ENCODE measurements at places on chromosomes 2 and 18.

GRCh38 chr2:143241403-143242088, 112.3 kb downstream of the ARHGAP15 start:
- DNase-seq, result no peak

DNA sequence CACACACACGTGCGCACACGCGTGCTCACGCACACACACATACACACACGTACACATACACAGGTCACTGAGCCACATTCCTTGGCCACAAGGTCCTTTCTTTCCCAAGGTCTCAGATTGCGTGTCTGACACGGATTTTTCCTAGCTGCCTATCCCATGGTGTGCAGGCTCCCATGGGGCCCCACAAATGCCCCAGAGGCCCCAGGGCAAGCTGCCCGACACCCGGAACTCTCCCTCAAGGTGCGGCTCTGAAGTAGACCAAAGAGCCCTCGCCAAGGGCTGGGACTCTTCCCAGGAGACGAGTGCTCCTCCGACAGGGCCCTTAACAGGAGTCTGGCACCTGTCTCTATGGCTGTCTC, 46.7 kb downstream of the SDC1 start:
- no peak for DNase-seq

DNA sequence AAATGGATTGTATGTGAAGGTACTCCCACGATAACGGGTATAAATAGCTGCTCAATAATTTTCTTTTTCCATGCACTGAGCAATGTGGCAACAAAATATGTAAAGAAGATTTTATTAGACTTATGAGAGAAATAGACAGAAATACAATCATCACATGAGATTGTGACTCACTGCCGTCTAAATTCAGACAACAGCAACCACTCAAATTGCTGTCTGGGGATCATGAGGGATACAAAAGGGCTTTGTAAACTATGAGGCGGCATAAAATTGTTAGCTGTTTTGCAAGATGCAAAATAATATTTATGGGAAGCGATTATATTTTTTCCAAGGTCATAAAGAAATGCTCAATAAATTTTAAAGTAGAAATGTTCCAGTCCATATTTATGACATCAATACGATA, 259.1 kb upstream of the AGAP1 start:
- DNase-seq, result no peak

- no peak for DNase-seq
Measured at GRCh38 chr18:23279931-23280330, 144.6 kb downstream of the CABLES1 start.

DNA sequence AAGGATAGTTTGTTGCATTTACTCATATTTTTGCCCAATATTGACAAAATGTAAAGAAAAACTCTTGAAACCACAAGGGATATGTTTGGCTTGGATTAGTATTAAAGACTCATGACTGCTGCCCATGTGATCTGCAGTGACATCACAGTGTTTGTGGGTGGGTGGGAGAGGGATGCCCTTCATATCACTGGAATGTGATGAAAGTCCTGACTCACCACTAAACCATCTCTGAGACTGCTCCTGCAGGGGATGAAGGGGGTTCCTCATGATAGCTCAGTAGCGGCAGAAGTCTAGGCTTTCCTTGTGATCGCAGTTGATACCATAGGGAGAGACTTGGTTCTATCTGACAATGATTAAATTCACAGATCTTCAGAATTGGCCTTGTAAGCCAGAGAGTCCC, 451.2 kb downstream of the CNTNAP5 start:
- no peak for DNase-seq

DNA sequence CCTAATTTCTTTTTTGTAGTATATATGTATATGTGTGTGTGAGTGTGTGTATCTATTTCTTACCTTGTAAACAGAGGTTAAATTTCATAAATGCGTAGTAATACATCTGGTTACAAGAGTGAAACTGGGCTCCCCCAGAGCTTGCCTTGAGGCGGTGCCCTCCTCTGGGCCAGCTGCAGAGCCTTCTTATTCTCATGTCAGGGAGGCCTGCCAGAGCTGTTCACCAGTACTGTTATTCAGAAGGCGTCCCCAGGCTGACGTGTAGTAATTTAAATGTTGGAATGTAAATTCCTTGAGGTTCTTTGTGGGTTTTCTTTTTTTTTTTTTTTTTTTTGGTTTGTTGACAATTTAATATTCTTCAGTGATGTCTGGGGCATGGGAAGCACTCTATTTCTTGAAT, 11.2 kb downstream of the COPS8 start:
- DNase-seq, result no peak

DNA sequence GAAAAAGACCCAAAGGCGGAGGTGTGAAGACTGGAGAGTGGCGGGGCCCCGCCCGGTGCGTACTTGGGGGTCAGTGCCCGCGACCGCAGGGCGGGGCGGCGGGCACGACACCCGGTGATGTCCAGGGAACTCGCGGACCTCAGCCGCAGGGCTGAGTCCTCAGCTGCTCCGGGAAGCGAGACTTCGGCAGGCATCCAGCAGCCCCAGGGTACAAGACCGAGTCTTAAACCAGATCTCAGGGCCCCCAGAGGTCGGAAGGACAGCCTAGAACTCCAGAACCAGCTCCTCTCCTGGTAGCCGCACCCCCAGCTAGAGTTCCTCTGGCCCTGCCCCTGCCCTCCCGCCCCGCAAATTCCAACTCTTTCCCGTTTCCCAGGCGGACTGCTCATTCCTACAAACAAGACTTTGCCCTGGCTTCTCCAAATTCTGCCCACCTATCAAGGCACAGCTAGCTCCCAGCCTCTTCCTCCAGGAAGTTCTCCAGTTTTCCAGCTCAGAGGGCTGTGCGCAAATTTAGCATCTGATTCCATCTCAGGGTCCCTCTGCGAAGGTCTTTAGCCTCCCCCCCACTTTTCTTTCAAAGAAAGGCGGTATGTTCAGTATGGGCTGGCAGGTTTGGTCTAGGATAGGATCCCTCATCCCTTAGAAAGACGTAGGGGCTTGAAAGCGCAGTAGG, 26.0 kb upstream of the NOTO start:
- DNase-seq, result no peak

DNA sequence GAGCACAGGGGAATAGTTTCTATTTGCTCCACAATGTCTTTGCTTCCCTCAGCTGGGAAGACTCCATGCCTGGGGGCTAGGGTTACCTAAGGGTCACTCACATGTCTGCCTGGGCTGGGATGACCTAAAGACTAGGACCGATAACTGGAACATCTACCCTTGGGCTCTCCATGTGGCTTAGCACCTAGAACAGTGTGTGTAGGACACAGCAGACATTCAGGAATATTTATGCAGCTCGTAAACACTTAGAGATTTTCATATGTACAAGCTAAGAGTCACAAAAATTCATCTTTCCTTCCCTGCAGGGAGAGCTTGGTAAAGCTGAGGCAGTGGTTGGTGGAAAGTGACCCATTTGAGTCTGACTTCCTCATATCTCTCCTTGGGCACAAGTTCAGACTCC, 55.8 kb downstream of the FBLN7 start:
- DNase-seq, result no peak

- DNase-seq, result no peak
Measured at GRCh38 chr2:68889021-68889420, 17.8 kb upstream of the BMP10 start.

DNA sequence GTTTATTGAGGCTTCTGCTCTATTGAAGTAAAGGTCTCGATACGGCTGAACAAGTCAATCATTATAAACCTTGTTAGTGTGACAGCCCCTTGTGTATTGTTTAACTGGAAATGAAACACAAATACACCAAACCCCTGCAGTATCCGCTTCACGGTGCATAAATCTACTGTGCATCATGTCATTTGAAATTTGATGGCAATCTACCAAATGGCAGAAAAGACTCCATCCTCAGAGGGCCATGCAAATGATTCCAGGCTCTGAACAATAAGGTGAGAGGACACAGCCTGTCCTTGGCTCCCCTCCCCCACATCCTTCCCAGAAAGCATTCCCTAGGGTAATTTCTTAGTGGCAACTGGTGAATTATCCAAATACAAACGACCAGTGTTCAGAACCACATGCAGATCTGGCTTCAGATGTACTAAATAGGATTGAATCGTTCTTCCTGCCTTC, 80.6 kb downstream of the ADCYAP1 start:
- DNase-seq, result no peak

DNA sequence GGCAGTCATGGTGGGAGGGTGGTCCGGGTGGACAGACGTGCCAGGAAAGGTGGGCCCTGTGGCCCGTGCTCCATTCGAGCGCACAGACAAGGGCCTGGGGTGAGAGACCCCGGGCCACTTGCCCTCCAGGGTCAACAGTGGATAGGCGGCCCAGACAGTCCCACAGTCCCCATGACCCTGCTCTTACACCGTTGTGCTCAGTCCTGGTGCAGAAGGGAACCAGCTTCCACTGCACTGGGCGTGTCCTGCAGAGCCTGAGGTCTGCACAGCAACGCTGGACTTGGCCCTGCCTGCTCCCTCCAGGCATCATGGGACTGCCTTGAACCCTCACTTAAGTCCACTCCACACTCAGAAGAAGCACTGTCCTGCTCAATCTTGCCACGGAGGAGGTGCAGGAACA, 52.0 kb downstream of the PXDN start:
- no peak for DNase-seq

GRCh38 chr2:239391286-239392071, 9.3 kb downstream of the HDAC4 start:
- no peak for DNase-seq

GRCh38 chr18:68035774-68036522, 519.4 kb upstream of the DSEL start:
- no peak for DNase-seq

DNA sequence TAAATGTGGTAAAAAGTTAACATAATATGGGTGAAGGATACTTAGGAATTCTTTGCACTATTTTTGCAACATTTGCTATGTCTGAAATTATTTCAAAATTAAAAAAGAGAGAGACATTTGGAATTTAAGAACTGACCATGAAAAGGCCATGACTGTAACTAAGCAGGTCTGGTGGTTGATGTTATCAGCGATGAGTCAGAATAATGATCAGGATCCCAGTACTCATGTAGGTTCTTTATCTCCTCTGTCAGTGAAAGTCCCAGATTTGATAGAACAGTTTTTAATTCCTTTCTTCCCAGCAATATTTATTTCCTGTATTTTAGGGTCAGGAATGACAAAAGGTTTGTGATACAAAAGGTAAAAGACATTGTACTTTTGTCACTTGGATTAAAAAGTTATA, 242.4 kb upstream of the ZNF521 start:
- no peak for DNase-seq

- DNase-seq, result no peak
Measured at GRCh38 chr2:26725521-26725820, 32.9 kb downstream of the KCNK3 start.

DNA sequence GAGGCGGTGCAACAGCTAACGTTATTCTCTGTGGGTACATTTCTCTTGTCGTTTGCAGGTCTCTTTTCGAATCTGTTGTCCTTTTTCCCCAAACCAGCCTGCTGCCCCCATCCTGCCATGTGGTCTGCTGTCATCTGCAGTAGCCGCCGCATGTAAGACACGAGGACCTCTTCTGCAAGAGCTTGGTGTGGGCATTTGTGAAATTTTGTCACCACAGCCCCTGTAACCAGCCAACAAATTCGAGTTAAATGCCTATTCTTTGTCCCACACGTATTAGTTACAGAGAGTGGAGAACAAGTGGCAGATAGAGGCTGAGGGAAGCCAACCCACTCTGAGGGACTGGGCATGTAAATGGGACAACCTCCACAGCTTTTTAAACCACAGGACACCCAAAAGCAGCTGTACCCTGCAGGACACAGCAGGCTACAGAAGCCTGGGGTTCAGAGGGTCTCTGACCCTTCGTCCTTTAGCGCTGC, 35.0 kb downstream of the ITGA6 start:
- no peak for DNase-seq

GRCh38 chr18:69951182-69951581, 3.5 kb upstream of the CD226 start:
- no peak for DNase-seq

DNA sequence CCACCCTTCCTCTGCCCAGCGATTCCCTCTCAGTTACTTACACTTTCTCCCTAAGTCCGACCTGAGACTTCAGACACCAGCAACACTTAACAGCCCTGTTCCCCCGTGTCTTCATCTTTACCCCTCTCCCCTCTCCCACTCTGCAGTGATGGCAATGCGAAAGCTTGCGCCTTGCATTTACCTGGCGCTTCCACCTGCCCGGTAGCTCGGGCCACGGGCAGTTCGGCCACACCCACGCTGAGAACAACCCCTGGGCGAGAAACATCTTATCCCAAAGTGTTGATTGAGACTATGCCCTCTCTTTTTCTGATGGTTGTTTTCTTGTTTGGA, 558 bp downstream of the DNAJC10 start:
- no peak for DNase-seq

DNA sequence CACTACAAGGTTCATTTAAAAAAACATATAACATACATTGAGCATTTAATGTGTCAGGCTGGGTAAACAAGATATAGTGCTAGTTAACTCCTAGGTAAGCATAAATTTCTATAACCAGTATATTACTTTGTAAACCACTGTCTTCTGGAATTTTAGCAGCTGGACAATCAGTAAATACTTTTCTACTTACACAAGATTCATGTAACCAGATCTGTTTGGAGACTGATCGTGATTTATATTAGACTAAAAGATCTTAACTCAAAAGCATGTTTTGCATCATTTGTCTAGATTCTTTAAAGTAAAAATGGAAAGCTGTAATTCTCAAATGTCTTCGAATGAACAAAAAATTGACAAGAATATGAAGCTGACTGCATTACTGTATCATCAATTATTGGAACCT, 941 bp upstream of the SGO2 start:
- no peak for DNase-seq

DNA sequence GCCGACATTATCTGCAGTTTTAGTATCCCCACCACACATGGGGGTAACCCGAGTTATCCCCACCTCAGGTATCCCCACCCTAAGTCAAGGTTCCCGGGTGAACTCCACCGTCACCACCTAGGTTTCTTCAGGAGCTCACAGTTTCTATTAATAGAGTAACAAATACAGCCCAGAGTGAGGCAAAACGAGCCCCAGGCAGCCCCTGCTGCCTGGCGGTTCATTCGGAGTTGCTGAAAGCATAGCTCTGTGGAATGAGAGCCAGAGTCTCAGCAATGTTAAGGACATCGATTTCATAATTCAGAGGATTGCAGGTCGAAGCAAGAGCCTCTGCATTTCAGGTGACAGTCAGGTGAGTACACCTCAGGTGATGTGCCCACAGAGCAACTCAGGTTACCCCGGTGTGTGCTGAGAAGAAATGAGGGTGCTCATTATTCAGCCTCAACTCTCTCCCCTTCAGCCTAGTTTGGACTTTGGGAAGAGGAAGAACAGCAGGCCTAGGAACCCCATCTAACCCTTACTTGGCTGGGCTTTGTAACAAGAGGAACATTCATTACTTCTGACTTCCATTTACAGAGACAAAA, 10.7 kb downstream of the SATB2 start:
- no peak for DNase-seq

GRCh38 chr2:16021611-16022363, 81.4 kb downstream of the MYCN start:
- no peak for DNase-seq

GRCh38 chr18:75199327-75199726, 9.6 kb downstream of the PTGR3 start:
- no peak for DNase-seq

DNA sequence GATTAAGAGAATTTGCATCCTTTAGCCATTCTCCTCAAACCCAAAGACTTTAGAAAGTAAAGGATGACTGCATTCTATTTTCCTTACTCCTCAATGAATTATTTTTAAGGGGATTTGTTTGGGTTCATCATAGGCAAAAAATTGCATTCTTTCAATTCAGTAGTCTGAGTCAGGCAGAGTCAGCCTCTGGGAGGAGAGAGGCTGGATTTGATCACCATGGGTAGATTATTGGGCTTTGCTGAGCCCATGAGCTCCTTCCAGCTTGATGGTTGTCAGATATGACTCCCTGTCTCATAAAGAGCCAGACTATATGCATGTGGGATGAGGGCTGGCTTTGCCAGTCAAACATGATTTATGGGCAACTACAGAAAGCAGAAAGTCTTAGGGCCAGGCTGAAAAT, 101.2 kb downstream of the KCNS3 start:
- no peak for DNase-seq
